Stimulated activated CD4-positive, alpha-beta T cell treated with anti-CD3 and anti-CD28 coated beads, Interleukin-2, amount 100 ng/mL, for 4 hours (primary cell): ENCODE measurements at places on chromosomes 5 and 9.
A peak's percentile ranks its signal among the peaks of the same experiment; 100 is the strongest.

GRCh38 chr9:6426117-6426516 lies 13.1 kb downstream of the UHRF2 start:
- DNase-seq = no peak

DNA sequence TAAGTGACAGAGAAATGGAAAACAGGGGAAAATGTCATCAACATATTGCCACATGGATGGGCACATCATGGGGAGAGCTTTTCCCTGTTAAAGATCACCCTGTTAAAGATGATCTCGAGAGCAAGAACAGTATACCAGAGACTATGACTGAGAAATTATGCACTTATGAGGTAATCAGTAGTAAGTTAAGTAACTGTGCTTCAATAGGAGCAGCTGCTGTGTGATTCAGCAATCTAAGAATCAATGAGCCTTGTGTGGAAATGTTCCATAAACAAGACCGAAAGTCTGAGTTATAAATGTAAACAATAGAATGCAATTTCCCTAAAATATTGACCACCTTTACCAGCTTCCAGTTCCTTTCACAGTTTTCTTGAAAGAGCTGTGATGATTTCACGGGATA lies 582.3 kb downstream of the CAAP1 start:
- no peak for DNase-seq

GRCh38 chr5:43730832-43731342 lies 127.9 kb downstream of the NNT start:
- DNase-seq = no peak

DNA sequence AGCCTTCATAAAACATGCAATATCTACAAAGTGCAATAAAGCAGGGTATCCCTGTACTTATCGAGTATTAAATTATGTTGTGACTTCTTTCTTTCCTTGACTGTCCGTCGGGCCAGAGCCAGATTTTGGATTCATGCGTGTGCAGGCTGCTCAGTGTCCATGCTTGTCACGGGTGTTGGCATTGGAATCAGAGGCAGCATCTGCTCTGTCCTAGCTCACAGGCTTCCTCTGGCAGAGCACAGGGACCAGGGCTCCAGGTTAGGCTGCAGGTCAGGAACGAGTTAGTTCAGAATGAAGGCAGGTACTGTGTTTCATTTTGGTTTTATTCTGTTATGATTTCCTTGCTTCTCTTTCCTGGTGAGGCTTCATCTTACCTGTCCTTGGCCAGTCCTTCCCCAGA lies 249.8 kb downstream of the AUH start:
- no peak for DNase-seq

DNA sequence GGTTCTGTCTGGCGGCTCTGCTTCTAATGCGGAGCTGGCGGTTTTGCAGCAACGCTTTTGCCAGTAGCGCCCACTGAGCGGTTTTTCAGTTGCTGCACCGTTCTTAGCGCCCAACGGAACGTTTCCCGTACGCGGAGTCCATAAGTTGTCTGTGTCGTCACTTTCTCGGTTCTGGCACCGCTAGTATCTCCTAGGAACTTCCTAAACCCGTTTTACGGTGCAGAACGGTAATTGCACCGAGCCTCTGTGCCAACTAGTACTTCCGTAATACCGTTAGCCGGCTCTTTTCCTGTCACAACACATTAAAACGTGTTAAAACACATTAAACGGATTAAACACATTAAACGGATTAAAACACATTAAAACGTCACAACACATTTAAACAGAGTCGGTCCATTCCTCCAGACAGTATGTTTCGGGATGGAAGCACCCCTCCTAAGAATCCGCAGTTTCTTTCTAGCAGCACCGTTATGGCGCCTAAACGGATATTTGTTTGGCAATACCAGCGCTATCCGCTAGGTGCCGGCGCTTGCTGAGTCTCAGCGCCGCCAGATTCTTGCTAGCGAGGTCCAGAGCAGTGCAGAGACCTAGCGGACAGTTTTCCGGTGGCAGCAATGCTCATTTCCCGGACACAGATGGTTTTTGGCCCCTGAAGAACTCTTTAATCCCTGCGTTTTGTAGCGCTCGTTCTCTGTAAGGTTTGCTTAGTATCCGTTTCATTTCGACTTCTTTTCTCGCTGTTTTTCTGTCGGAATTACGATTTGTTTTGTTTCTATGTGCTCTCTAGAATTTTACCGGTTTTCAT lies 45.4 kb downstream of the ANXA2R start:
- DNase-seq = peak; percentile 73
